ENCODE measurements at places on chromosomes 13 and 19.
A peak's percentile ranks its signal among the peaks of the same experiment; 100 is the strongest.

DNA sequence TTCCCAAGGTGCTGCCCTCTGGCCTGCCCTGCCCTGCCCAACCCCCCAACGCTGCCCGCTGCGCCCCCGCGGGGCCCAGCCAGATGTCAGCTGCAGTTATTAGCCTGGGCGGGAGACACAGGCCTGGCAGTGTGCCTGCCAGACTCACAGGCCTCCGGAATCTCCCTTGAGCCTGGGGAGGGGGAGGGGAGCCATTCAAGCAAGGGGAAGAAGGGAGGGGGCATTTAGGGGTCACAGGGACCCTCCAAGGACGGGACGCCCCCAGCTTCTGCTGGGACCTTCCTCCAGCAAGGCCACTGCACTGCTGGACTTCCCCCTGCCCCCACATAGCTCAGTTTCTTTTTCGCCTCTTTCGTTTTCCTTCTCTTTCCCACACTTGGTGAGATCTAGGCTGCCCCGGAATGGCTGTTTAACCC, 2.6 kb upstream of the JUNB start:
- DNase-seq: no peak

DNA sequence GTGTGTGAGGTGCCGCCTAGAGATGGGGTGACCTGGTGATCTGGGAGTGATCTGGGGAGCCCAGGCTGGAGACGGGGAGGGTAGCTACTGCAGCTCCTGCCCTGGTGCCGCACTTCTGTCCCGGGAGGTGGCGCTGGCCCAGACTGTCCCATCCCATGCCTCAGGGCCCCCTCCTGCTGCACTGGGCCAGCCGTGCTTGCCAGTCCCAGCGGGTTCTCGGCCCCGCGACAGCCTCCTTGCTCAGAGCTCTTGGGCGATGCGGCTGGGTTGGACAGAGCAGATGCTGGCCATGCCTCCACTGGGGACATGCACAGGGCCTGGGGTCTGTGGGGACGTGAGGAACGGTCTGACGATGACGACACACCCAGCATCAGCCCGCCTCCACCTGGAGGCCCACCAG, 2.5 kb downstream of the RAX2 start:
- no peak for DNase-seq

- no peak for DNase-seq
These were observed 518 bp downstream of the TFDP1 start for GRCh38 chr13:113584870-113585671.

DNA sequence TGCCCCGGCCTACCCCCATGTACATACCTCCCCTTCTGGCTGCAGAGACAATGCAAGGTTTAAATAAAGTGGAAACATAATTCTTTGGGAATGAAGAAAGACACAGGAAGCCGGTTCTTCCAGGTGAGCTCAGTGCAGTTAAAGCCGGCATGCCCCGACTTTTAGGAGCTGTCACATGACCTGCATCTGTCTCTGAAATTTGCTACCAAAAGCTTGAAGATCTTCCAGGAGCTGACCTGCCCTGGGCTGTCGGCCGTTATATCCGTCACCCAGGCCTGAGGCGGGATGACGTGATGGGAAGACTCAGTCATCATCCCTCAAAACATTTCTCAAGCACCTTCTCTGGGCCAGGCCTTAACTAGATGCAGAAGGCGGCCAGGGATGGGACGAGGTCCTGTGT, 10.3 kb downstream of the RAB8A start:
- no peak for DNase-seq

DNA sequence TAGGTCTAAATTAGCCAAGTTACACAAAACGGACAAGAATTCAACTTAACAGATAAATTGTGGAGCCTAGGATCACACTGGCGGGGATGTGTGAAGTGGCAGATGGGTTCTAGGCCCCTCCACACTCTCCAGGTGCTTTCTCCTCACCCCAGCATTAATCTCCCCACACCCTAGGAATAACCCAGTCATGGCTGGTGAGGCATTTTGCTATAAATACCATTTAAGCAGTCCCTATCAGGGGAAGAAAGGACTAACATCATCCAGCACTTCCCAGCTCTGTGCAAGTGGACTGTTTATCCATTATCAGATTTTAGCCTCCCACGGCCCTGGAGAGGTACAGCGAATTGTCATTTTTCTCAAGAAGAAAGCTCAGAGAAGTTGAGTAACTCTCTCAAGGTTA, 154.9 kb downstream of the NUFIP1 start:
- DNase-seq: no peak

DNA sequence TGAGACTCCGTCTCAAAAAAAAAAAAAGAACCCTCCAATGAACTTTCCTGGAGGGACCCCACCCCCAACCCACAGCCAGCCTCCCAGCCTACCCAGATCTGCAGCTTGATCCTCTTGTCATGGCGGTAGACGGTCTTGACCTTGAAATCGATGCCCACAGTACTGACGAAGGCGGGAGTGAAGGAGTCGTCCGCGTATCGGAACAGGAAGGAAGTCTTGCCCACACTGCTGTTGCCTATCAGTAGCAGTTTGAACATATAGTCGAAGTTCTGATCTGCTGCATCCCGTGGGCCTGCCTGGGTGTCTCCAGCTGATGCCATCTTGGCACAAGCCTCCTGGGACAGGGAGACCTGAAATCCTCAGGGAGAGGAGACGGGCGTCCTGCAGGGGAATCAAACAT, 2.4 kb downstream of the RAB3D start:
- DNase-seq: no peak

- no peak for DNase-seq
These were observed 42.6 kb upstream of the MYO16 start for GRCh38 chr13:108586826-108587225.

DNA sequence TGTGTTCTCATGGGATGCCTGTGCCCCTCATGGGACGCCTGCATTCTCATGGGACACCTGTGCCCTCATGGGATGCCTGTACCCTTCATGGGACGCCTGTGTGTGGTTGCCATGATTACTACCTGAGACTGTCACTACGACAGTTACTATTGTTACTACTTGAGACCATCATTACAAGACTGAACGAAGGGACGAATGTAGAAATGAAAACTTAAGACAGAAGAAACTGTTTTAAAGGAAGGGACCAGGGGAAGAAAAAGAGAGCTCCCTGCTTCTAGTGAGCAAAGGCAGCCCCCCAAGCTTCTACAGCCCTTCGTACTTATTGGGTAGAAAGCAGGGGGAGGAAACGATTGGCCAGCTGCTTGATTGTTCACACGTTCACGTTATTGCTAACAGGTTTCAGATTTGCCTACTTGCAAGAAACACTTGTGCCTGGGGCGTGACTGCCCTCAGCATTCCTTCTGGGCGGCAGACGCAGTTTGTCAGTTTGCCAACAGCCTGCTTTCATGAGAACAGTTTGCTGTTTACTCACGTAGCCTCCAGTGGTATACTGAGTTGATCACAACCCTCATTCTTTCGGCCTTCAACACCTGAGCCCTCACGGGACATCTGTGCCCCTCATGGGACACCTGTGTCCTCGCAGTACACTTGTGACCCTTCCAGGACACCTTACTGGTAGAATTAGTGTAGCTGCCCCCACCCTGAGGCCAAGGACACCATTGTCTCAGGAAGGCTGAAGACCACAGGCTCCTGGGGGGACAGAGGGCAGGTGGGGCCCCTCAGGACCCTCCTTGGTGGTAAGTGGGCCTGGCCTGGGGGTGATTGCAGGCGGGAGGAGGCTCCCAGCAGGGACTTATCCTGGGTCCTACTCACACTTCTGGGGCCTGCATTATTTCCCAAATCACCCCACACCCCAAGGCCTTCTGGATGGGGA, 2.5 kb upstream of the S1PR4 start:
- DNase-seq: peak; percentile 60

Measured in astrocyte (in vitro differentiated cells and primary cell).